ENCODE measurements at places on chromosomes 2 and 18.

DNA sequence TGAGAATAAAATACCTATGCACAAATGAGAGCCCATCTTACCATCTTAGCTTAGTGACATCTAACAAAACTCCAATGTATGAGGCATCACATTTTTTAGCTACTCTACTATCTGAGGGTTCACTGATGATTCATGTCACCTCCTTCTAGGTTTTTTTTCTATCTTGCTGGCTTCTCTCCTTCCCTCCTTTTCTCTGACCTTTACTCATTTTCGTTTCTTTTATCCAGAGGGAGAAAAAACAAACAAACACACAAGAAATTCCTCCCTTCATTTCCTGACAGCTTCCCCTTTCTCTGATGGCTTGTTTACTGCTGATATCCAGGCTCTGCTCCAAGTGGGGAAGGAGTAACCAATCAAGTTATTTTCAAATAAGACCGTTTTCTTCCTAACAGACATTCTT is 115.1 kb downstream of the UBE2E3 start:
- DNase-seq, result no peak

DNA sequence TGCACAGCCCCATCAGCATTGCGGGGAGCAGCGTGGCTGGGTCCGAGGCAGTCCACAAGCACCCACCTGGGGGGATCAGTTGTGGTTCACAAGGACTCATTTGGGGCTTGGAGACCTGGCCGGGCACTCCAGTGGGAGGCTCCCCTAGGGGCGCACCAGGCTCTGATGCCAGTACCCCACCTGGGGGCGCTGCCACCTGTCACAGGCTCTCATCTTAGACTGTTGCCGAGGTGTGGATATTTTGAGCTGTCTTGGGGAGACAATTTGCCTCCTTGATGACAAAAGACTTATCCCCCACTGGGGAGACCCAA is 3.0 kb downstream of the ADRA2B start:
- no peak for DNase-seq

GRCh38 chr18:38459131-38459994 is 893.8 kb upstream of the CELF4 start:
- DNase-seq, result no peak

GRCh38 chr18:37946324-37946723 is 380.7 kb upstream of the CELF4 start:
- no peak for DNase-seq

- no peak for DNase-seq
Measured at GRCh38 chr2:70425682-70426301, 123.9 kb upstream of the FAM136A start.

GRCh38 chr18:56221195-56222065 is 417.0 kb downstream of the TXNL1 start:
- no peak for DNase-seq

DNA sequence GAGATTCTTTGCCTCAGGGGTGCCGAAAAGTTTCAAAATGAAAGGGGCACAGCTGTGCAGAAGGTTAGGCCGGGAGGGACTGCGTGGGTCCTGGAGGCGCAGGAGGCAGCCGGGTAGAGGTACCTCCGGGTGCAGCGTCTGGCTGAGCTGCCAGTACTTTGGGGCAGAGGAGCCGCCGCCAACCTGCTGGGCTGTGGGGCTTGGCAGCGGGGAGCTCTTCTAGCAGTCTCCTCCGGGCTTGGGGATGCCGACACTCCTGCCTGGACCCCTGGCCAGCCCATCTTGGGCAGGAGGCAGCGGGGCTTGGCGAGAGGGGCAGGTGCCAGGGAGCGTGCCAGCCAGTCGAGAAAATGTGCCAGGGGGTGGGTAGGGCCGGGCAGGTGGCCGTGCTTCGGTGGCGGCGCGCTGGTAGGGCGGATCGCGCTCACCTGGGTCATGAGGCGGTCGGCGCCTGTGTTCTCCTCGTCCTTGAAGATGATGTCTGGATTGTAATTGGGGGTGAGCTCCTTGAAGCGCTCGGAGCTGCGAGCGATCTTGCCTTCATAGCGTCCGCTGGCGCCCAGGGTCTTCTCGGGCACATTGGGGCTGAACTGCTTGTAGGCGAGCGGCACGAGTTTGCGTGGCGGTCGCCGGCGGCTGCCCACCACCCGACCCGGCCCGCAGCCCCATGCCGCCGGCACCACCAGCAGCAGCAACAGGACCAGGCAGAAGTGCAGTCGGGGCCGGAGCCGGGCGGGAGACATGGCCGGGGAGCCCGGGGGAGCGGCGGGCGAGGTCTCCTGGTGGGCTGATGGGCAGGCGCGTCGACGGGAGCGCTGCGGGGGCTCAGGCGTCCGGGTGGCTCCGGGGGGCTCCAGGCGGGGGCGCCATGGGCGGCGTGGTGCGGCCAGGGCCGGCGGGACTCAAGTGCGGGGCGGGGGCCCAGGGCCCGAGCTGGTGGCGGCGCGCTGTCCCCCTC is 717 bp downstream of the IHH start:
- no peak for DNase-seq

GRCh38 chr2:28096421-28096820 is 205.9 kb downstream of the BABAM2 start:
- no peak for DNase-seq

GRCh38 chr2:20650877-20651730 is at the start of gene HS1BP3:
Gene HS1BP3, minus strand, starts transcription at chr2:20651098. Its CDS starts 35 bp downstream, at chr2:20651063.
- peak; percentile 96 for DNase-seq

- DNase-seq, result no peak
Measured at GRCh38 chr18:2138552-2138951, 432.8 kb downstream of the METTL4 start.
